ENCODE measurements at places on chromosomes 1 and 21.

GRCh38 chr1:182990413-182991144 lies 32.6 kb upstream of the LAMC1 start:
- DNase-seq = no peak

DNA sequence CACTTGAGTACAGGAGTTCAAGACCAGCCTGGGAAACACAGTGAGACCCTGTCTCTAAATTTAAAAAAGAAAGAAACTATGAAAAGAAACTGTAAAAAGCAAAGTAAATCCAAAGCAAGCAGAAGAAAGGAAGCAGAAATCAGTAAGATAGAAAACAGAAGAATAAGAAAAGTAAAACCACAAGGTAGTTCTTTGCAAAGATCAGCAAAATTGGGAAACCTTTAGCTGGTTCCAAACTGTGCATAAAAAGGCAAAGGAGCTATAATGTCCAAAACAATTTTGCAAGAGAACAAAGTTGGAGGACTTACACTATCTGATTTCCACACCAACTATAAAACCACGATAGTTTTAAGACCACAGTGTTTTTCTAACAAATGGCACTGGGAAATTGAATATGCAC lies 218.8 kb downstream of the RPS6KC1 start:
- no peak for DNase-seq

DNA sequence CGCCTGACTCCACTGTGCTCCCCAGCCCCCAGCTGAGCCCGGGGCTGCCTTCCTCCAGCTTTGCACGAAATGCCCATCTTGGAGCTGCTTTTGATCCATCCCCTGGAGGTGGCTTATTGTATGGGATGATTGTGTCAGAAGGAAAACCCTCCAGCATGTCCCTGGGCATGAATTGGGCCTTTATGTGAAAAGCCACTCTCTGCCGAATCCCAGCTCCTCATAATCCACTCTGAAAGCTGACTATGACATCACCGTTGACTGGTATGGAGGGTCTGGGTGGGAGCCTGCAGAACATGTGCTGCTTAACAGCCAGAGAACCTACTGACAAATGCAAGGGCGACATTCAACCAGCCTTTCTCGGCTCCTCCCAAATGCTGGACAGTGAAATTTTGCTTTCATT lies 74.6 kb downstream of the NENF start:
- peak; percentile 47 for DNase-seq

GRCh38 chr1:226611301-226611700 lies 62.7 kb downstream of the STUM start:
- DNase-seq = no peak

DNA sequence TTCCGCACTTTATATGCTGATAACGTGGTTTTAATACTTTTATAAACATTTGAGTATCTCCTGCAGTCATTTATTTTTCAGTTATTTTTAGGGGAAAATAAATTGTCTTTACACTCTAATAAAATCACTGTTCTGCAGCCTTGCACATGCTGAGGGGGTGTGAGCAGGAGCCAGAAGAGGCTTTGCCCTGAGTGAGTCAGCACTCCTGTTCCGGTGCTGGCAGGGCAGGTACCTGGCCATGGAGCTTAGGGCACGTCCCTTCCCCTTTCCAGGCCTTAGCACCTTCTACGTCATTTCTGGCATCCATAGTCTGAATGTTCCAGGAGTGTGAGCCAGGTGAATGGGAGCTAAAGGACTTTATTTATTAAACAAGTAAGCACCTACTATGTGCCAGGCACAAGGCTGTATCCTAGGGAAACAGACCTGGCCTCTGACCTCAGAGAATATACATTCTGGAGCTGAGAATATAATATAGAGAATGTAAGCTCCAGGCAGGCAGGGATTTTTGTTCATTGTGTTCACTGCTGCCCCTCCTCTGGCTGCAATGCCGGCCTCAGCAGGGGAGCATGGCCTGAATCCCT lies 402.9 kb downstream of the PTPRU start:
- DNase-seq = no peak

DNA sequence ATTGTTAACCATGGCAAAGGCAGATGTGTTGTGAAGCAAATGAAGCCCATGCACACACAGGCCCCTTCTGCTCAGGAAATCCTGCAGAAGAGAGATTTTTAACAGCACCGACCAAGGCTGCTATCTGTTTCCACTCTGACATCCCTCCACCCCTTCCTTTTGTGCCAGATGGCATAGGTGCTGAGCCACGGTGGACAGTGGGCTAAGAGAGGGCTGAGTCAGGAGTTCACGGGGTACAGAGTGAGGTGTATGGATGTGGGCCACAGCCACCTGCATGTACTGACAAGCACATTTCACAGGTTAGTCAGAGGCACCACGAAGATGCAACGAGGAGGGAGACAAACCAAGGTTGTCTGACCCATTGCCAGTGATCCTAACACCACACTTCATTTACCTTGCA lies 9.5 kb downstream of the RSPH1 start:
- DNase-seq = no peak

- DNase-seq = no peak
Observed at GRCh38 chr1:154837672-154838171, 32.4 kb downstream of the KCNN3 start.

DNA sequence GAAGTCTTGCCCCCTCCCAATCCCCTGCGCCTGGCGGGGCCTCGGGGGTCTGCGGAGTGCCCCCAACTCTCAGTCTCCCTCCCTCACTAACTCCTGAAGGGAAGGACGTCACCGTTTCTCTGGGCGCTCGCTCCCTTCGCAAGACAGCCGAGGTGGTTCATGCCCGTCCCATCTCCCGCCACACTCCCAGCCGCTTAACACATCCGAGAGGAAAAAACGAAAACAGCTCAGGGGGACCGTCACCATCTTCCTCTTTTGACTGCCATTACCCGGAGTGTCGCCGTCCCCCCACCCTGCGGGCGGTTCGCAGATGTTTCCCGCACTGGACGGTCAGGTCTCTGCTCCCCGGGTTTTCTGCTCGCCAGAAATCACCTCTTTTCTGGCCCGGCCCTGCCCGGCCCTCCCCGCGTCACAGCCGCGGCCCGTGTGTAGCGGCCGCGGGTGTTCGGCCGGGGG lies 532 bp downstream of the ERO1B start:
- peak; percentile 15 for DNase-seq

GRCh38 chr21:41247561-41248545 lies 68.7 kb upstream of the FAM3B start:
- DNase-seq = peak; percentile 12

- no peak for DNase-seq
Observed at GRCh38 chr1:244585867-244586266, 67.1 kb upstream of the DESI2 start.

DNA sequence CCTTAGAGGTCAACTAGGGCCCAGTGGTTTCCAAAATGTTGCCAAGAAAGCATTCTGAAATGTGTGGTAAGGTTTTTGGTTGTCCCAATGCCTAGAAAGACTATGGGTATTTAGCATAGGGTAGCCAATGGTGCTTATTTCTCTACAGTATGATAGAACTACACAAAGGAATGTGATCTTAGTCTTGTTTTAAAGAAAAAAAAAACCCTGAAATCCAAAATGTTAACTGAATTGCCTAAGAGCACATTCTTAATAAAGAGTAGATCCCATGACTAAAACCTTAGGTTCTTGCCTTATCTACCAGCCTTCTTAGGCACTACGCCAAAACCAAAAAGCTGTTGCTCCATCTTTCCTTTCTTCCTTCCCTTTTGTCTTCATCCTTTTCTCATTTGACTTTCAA lies 428.2 kb downstream of the MRPL39 start:
- DNase-seq = no peak

GRCh38 chr1:1241588-1242219 lies 4.8 kb downstream of the C1QTNF12 start:
- no peak for DNase-seq

- no peak for DNase-seq
Observed at GRCh38 chr1:52653207-52653849, 20.4 kb downstream of the SHISAL2A start.

- no peak for DNase-seq
Observed at GRCh38 chr1:229563241-229563640, 4.7 kb upstream of the ABCB10 start.

GRCh38 chr1:235240960-235241359 lies 79.9 kb upstream of the RBM34 start:
- DNase-seq = no peak

GRCh38 chr1:187648091-187648490 lies 819.3 kb downstream of the PLA2G4A start:
- DNase-seq = no peak

GRCh38 chr1:23509896-23510295 lies 21.1 kb downstream of the E2F2 start:
- no peak for DNase-seq

DNA sequence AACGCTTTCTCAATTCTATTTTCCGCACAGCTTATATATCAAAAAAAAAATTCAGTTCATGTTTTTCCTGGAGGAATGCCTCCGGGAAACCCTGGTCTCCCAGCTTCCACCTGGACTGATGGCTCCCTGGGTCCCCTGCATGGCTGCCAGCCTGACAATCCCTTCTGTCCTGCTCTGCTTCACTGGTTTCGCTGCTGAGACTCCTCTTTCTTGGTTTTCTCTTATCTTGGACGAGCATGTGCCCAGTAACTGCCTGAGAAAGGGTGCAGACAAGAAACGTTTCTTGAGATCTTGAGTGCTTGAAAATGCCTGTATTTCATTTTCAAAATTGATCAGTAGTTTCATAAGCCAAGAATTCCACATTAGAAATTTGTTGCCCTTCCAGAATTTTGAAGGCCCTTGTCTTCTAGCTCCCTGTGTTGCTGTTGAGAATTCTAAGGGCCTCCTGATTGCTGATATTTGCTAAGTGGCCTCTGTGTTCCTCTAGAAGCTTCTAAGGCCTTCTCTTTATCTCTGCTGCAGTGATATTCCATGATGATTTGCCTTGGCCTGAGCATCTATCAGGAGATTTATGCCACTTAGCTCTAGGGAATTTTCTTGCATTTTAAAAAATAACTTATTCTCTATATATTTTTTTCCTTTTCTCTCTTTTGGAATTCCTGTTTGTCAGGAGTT lies 44.7 kb downstream of the ETS2 start:
- DNase-seq = no peak

DNA sequence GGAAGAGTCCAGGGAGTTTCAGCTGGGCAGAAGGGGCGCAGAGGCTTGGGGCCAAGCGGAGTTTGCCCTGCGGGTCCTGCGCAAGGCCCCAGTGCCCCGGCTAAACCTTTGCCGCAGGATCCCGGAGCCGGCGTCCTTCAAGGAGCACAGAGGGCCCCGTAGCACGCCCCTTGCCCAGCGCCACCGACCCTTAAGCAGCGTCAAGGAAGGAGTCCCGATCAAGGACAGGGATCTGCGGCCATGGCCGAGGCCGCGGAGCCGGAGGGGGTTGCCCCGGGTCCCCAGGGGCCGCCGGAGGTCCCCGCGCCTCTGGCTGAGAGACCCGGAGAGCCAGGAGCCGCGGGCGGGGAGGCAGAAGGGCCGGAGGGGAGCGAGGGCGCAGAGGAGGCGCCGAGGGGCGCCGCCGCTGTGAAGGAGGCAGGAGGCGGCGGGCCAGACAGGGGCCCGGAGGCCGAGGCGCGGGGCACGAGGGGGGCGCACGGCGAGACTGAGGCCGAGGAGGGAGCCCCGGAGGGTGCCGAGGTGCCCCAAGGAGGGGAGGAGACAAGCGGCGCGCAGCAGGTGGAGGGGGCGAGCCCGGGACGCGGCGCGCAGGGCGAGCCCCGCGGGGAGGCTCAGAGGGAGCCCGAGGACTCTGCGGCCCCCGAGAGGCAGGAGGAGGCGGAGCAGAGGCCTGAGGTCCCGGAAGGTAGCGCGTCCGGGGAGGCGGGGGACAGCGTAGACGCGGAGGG lies 520 bp downstream of the CLIC6 start:
- DNase-seq = no peak

GRCh38 chr1:230865062-230865817 lies 3.1 kb downstream of the C1orf198 start:
- DNase-seq = no peak

GRCh38 chr1:215523906-215524305 lies 43.2 kb upstream of the KCTD3 start:
- no peak for DNase-seq

GRCh38 chr1:81558291-81559076 lies 242.2 kb upstream of the ADGRL2 start:
- no peak for DNase-seq

DNA sequence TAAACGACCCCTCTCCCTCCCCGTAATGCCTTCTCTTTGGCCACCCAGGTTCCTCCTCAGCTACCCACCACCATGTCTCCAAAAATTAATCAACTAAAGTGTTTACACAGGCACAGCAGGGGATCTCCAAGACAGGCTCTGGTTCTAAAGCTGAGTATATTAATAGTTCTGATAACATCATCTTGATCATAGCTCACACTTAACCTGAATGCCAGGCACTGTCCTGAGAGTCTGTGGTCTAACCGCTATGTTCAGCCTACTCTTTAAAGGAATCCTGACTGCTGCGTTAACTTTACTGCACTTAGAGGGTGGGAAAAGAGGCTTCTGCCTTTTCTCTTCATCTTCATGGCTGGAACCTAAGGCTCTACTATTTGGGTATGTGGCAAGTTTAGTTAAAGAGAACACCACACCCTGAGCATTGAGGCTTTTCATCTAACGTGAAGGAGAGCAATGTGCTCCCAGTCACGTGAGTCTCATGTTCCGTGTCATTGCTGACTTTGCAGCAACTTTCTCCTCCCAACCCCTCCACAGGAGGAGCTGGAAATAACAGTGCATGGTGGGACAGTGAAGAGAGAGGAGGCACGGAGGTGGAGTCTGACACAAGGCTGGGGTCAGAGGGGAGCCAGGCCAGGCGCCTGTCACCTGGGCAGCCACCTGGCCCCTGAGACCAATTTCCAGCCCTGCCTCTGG lies 86.4 kb downstream of the FAM78B start:
- no peak for DNase-seq

DNA sequence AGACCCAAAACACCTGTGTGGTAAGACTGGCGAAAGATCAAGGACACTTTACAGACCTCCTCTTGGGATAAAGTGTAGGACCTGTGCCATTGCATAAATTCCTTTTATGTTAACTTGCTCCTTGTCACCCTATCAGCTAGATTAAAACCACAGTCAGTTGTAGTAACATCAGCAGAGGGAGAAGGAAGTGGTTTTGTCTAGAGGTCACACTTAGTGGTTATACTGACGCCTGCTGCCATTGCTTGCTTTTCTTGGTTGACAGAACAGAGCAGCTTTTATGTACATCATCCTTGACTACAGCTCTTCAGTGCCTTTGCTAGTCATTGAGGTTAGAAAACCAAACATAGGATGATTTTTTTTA lies 101.4 kb downstream of the PBX1 start:
- no peak for DNase-seq

GRCh38 chr1:209010475-209011230 lies 572.9 kb upstream of the CAMK1G start:
- DNase-seq = no peak

GRCh38 chr21:27423906-27424595 lies 457.2 kb upstream of the ADAMTS5 start:
- DNase-seq = no peak

GRCh38 chr1:27377760-27378495 lies 3.3 kb upstream of the FCN3 start:
- DNase-seq = no peak

DNA sequence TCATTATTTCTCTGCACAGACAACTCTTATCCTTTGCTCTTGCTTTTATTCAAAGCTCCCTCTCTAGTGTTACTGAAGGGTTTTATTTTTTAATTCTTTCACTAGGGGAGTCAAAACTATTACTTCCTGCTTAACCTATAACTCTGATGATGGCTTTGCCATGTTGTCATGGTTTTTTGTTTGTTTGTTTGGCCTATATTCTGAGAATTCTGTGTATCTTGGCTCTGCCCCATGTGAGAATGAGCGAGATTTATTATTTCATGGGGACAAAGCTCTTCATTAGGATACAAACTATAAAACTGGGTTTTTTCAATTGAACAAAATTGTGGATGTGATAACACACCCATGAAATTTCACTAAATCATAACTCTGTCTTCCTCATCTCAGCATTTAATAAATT lies 190.5 kb upstream of the C1orf105 start:
- DNase-seq = no peak
